Fibroblast of skin of left biceps (primary cell): ENCODE measurements at places on chromosomes 3 and 15.

GRCh38 chr15:83475551-83475950 lies 28.4 kb downstream of the SH3GL3 start:
- peak; percentile 21 for DNase-seq

DNA sequence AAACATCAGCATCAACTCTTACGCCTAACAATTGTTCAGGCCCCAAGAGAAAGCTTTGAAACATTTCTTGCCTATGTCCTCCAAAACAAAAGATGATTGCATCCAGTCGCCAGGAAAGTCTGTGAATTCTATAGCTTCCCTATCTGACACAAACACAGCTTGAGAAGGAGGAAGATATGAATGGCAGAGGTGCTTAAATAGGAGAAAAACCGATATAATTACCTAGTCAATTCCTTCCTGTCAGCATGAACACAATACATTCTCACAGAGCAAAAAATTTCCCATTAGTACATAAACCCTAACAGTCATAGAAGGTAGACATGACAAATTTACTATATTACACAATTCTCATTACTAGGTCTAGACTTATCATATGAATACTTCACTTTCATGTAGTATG lies 326.5 kb downstream of the CGGBP1 start:
- no peak for DNase-seq

DNA sequence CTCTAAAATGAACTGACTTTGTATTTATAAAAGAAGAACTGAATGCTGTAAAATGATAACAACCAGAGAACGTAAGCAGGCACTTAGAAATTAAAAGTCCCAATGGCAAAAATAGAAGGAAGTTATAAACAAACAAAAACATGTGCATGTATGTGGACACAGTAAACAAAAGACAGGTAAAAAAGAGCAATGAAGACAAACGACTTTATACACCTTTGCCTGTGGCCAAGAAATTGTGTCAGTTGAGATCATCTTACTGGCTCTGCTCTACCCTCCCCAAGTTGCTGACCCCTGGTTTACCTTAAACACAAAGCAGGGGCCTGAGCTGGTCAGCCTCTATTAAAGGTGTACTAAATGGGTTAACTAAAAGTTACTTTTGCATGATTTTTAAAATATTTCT lies 41.7 kb upstream of the GP5 start:
- no peak for DNase-seq

DNA sequence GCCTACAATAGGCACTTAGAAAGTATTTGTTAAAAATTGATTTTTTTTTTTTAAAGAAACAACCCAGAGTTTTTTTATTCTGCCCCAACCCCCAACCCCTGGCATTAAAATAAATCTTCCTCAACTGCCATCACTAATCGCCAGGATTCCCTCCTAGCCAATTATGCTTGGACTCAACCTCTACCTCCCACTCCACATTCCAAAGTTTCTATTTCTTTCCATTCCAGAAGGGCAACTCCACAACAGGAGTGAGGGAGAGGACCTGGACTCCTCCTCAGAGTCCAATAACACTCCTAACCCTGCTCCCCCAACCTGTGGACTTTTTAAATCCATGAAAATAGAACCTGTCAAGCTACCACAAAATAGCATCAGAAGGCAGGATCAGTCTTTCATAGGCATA lies 99.4 kb downstream of the ADAMTS9 start:
- no peak for DNase-seq

DNA sequence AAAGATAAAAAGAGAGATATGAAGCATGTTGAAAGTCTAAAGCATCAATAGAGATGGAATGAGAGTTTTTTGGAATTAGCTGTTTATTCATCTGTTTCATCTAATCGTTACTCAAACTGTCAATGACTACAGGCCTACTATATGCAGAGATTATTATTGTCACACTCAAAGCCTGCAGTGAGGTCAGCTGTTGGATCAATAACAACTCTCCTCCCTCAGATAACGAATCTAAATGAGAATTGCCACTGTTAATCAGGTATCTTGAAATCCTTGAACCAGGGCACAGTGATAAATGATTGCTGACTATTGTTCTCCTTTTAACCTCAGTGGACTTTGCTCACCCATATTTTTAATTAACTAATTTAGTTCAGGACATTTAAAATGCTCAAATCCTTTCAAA lies 192.3 kb upstream of the SGO1 start:
- no peak for DNase-seq

DNA sequence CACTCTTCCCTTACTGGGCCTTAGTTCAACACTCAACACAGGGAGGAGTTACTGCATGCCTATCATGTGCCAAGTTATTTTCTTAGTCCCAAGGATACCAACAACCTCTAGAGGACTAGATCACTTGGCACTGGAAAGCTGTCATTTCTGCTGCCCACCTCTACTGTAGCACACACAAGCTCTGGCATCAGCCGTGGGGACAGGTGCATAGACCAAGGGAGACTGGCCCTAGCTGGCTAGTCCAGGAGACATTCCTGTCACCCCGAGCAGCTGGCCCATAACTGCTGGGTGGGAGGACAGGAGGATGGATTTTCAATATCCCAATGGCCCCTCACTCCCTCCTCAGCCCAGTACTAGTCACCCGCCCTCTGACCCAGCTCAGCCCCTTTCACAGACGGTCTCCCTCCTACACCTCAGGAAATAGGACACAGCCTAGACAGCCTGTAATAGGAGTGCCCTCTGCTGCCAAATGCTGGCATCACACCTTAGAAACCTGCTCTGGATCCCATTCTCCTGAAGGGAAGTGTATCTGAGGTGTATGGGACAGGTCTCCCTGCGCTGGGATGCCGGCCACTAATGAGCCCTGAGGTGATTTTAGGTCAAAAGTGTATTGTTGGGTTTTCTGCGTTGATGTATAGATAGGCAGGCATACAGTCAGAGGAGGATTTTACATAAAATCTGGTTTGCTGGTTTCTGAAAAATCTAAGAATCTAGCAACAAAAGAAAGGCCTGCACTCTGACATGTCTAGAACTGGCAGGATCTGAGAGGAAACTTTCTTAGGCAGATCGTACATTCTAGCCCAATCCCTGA lies 3.4 kb upstream of the DZIP1L start:
- peak; percentile 32 for DNase-seq

DNA sequence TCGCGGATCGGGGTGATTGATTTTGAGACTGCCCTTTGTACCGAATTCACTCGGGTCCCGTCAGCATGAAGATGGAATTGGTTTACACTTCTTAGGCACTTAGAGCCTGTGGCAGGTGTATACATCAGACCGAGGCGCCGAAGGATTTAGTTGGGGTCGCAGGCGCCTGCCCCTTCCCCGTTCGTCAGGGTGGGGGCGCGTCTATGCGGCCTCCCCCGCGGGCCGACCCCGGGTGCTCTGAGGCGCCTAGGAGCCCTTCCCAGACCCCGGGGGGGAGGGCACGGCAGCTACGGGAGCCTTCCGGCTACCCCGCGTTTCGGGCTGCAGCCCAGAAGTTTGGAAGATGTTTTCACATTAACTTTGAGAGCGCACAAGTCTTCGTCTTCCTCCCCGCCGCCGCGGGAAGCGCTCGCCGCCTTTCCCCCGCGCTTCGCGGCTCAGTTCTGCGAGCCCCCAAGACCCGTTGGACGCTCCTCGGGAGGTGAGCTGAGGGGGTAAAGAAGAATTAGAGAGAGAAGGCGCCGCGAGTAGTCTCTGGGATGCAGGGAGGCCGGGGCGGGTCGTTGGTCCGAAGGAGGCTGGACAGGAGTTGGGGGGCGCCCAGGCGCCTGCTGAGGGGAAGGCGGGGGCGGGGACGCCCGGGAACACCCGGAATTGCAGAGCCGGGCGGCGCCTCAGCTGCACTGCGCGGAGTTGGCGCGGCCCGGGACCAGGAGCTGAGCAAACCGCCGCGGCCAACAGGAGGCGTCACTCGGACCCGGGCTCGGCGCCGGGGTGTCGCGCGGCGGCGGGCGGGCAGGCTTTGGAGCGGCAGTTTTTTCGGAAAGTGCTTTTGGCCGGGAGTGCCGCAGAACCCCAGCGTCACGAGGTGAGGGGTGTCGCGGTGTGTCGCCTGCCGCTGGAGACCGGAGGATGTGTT lies 780 bp downstream of the TIPARP start:
- no peak for DNase-seq

GRCh38 chr3:190014940-190015339 lies 105.8 kb downstream of the P3H2 start:
- DNase-seq, result no peak

DNA sequence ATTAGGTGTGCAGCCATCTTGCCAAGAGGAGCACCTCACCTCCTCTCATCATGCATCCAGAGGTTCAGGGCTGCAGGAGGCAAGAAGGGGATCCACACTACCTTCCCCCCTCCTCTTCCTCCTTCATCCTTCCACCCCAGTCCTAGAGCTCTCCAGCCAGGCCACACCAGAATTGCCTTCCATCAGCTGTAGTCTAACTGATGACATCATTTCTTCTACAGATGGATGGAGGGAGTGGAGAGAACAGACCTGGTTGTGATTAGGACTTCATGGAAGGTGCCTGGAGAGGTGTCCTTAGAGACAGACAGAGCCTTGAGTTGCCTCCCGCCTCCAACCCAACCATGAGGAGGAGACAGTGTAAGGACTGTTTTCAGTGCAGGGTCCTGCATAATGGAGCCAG lies 14.9 kb downstream of the SEMA5B start:
- no peak for DNase-seq

GRCh38 chr15:66685638-66686150 lies 16.3 kb upstream of the SMAD6 start:
- DNase-seq, result no peak

GRCh38 chr3:65950340-65951326 lies 88.1 kb downstream of the MAGI1 start:
- no peak for DNase-seq

DNA sequence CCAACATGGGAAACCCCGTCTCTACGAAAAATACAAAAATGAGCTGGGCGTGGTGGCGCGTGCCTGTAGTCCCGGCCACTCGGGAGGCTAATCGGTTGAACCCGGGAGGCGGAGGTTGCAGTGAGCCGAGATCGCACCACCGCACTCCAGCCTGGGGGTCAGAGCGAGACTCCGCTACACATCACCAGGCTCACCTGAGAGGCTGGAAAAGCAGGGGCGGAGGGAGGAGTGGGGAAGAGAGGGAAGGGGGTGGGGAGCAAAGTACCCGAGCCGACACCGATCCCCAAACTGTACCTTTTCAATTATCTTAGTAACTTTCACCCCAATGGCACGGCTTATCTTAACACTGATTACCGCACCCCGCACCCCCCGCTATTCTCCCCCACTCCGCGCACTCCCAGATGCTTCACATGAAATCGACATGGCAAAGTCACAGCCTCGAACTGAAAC lies 46.4 kb upstream of the SYNM start:
- no peak for DNase-seq

GRCh38 chr3:10933021-10933420 lies 59.5 kb upstream of the SLC6A1 start:
- DNase-seq, result no peak

- no peak for DNase-seq
Measured at GRCh38 chr3:66490214-66490613, 10.6 kb downstream of the LRIG1 start.

DNA sequence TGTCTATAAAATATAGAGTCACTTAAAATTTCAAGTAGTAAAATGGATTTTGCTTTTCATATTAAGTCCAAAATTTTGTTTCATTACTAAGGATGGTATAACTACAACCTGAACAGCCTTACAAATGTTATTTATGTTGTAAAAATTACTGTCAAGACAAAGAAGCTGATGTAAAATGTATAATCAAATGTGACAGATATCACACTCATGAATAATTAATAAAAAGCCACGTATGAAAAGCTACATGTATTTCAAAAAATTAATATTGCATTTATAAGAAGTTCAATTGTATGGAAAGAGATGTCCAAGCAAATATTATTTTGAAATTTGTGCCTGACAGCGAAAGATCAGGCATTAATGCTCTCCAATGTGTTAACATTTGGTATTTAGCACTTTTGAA lies 48.9 kb downstream of the KBTBD8 start:
- DNase-seq, result no peak

DNA sequence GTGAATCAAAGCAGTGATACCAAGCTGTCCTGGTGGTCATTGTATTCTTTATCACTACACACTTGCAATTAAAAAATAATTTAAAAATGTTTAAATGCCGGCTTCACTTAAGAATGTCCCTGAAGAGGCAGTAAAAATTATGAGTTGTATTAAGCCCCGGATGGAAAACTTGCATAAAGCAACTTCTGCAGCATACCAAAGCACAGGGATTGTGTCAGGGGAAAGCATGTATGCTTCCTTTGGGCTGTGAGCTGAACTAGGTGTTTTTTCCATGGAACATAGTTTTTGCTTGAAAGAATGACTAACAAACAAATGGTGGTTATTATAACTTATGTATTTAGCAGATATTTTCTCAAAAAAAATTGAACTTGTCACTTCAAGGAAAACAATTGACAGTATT lies 143.1 kb downstream of the ARNT2 start:
- no peak for DNase-seq

DNA sequence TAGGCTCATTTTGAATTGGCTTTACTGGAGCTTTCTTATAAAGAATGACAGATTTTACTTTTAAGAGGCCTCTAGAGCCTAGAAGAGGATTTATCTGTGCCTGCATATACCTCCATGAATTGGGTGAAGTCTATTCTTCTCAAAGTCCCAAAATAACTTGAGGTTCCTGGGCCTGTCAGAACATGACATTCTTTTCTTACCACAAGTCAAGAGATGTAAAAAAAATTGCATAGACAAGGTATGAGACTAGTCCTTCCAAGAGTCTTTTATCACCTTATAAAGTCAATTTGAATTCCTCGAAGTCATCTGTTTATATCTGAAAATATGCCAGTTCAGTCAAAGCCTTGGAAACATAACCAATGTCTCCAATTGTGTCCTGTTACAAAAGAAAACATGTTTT lies 17.2 kb upstream of the CD200 start:
- DNase-seq, result no peak

GRCh38 chr3:17852217-17852616 lies 109.8 kb upstream of the TBC1D5 start:
- no peak for DNase-seq

DNA sequence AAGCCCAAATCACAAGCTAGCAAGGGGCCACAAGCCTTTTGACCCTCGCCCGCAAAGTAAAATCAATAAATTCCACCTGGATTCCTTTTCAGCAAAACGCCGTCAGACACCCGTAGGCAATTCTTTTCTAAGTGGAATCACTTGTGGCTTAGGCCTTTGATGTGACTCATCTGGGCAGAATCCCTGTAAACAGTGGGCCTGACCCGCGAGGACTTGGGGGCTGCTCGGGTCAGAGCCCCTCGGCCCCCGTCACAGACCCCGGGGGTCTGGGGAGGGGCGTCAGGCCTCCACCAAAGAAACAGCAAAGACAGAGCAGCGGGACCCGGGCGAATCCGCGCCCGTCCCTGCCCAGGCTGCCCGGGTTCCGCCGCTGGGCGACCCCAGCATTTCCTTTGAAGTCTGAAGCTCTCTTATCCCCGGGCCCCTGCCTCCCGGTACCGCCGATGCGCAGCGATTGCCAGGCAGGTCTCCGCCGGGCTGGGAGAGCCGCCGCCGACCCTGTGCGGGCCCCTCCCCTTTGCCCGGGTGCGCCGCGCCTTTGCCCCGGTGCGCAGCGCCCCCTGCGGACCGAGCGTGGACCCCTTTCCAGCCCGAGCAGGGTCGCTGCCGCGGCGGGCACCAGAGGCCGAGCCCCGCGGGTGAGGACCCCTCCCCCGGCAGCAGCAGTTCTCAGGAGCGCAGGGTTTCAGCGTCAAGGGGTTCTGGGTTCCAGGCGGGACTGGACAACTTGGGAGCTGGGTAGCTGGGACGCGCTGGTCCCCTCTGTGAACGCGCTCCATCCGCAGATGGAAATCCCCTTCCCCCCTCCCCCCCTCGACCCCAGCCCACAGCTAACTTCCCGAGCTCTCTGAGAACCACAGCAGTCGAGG lies 178.3 kb downstream of the UACA start:
- no peak for DNase-seq

- DNase-seq, result no peak
Measured at GRCh38 chr3:98240131-98240530, 23.9 kb upstream of the OR5H6 start.

GRCh38 chr3:138578961-138579574 lies 15.0 kb downstream of the CEP70 start:
- no peak for DNase-seq
